Kidney (tissue), 22 donors: ENCODE measurements at places on chromosomes 7 and 10.
A peak's percentile ranks its signal among the peaks of the same experiment; 100 is the strongest.

DNA sequence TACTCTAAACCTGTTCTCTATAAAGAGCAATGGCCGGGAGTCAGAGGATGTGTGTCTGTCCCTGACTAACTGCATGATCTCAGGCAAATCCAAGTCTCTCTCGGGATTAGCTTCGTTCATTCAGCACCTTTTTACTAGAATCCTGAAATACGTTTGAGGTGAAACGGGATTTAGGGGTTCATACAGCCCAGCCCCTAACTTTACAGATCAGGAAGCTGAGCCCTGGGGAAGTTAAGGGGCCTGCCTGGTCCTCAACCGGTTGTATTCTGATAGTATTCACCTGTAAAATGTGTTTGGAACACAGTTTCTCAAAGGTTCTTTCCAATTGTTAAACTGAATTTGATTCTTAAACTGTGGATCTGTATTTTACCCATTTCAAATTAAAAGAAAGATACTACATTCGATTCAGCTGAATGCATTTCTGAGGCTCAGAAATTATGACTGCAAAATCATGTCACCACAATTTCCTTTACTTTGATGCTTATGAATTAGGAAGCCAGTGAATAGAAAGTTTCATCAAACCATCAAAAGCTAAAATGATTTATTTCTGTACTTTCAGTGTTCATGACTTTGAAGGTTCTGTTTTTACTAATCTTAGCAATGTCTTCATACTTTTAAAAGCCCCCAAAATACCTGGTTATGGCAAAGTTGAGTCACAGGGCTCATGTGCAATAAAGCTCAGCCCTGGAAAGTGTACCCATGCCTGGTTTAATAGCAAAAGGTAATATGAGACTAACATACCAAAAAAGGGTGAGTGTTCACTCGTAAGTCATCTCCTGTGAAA, 28.9 kb upstream of the EZH2 start:
- DNase-seq = no peak

DNA sequence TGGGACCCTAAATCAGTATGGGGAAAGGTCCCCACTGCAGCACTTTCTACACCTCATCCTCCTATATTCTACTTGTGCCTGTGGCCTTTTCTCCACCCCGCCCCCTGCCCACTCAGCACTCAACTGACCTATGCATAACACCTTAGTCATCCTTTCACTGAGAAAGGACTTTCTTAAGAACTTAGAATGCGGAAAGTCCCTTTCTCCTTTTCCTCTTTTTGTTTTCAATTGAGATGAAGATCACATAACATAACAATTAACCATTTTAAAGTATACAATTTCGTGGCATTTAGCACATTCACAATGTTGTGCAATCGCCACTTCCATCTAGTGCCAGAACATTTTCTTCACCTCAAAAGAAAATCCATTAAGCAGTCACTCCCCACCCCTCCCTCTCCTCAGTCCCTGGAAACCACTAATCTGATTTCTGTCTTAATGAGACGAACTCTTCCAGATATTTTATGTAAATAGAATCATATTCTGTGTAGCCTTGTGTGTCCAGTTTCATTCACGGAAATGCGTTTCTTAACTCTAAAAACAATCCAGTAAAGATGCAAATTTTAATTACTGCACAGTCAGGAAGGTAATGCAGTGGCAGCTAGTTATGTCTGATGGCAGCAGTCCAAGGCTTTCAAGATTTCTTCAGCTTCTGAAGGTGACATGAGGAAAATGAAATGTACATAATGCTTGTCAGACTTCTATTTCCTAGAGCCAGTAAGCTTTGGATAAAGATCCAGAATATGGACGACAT, 41.7 kb downstream of the FAS start:
- DNase-seq = peak; percentile 35

- peak; percentile 35 for DNase-seq
These were observed 15.1 kb upstream of the ZNF273 start for GRCh38 chr7:64887756-64888508.

DNA sequence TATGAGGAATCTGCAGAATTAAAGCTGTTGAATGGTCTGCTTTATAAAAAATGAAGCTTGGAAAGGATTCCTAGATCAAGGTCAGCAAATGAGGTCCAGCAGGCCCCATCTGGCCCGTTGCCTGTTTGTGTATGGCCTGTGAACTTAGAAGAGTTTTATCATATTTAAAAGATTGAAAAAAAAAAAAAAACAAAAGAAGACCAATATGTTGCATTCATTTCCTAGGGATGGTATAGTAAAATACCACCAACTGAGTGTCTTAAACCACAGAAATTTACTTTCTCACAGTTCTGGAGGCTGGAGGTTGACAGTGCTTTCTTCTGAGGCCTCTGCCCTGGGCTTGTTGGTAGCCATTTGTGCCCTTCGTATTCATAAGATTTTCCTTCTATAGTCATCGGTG, 109.2 kb downstream of the PPP1R3A start:
- DNase-seq = no peak

DNA sequence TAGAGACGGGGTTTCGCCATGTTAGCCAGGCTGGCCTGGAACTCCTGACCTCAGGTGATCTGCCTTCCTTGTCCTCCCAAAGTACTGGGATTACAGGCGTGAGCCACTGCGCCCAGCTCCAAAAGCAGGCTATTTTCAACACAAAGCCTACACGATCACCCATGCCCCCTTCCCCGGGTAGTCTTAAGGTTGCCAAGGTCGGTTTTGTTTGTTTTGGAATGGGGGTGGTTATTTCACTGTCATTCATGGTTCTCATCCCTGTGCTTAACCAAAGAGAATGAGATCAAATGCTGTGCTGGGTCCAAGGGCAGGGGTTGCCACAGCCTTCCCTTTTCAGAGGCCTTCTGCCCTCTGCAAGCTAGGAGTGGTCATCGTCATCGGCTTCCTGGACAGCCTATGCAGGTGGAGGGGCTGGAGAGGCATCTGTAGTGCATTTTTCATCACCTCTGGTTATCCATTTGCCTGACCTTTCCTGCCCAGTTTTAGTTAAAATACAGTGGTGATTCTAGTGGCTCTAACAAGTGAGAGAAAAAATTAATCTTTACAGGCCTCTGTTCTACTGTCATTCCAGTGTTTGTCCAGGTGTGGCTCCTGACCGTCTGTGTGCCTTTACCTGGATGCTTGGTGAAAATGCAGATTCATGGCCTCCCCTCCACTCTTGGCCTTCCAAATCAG, 11.4 kb downstream of the BLVRA start:
- no peak for DNase-seq

DNA sequence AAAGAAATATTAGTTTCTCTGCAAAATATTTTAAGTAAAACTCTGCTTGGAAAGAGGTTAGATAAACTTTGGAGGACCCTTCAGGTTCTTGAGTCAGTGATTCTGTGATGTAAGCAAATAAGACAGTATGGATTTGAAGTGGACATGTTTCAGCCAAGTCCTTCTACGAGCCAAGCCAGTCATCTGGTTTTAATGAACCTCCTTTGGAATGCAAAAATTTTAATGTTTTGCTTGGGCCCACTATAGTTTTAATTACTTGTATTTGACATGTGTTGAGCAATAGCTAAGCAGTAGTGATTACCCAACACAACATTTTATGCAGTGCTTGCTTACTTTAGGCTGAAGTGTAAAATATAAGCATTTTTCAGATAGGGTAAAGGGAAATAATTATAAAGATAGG, 296.3 kb upstream of the SEMA3D start:
- DNase-seq = no peak

- DNase-seq = no peak
These were observed 15.7 kb upstream of the RNF216 start for GRCh38 chr7:5797179-5797578.

DNA sequence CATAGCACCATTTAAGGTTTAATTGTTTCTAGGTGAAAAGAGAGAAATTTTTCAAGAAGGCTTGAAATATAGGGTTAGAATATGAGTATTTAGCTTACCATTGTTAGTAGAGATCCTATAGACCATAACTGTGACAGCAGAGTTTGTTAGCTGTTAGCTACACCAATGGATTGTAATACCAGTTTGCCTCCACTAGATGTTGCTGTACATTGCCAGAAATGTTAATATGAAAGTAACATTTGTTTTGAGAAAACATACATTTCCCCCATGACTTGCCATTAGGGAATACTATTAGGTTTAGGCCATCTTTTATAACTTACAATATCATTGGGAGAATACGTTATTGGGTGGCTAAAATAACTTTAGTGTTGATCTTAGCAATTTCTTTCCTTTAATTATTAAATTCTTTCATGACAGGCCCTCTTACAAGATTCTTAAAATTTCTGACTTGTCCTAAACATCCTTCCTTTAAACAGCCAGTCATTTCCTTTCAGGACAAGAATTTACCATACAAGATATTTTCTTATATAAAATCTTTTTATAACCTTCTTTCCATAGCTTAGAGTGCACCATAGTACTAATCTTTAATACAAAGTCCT, 39.5 kb downstream of the ZNF117 start:
- DNase-seq = no peak

DNA sequence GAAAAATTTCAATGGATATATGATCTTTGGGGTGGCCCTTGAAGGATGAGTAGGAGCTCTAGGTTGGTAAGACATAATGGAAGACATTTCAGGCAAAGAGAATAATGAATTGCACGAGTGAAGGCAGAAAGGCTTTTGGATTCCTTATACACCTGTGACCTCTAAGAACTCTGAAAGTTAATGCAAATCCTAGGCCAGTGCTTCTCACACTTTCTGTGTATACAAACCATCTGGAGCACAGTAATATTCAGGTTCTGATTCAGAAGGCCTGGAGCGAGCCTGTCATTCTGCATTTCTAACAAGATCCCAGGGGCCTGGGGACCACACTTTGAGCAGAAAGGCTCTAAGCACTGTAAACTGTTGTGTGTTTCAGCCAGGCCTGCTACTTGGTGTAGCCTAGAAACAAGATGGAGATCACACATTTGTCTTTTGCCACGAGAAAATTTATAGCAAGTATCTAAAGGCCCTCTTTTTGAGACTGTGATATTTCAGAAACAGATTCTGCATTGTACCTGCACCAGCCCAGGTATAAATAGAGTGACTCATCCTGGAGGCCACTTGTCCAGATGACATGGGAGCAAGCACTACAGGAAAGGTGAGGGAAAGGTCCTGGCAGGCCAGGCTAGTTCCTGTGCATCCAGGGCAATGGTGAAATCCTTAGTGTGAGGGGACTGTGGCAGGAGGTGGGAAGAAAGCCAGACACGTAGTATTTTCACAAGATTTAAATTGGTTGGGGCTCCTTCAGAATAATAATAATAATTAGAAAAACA, 24.4 kb downstream of the MRPS33 start:
- DNase-seq = no peak

DNA sequence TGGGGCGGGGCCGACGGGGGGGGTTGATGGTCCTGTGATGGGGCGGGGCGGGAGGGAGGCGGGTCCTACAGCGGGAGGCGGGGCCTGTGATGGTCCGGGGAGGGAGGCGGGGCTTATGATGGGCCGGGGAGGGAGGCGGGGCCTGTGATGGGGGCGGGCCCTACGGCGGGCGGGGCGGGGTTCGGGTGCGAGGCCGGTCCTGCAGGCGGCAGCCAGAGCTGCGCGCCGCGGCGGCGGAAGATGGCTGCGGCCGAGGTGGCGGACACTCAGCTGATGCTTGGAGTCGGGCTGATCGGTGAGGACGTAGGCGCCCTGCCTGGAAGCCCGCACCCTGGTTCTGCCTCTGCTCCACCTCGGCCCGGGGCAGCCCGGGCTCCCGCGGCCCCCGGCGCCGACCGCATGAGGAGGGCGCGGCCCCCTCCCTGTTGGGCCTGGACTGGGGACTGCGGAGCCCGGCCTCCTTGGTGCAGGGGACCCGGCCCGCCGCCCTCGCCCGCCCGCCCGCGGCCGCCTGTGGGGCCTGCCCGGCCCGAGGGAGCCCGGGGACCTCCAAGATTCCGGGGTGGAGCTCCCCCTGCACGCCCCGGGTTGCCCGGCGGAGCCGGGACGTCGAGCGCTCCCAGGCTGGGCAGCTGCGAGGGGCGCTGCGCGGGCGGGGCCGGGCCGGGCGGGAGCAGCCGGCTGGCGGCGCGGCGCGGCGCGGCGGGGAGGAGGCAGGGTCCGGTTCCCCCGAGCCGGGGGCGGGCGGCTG, at the start of gene DENND10:
Gene DENND10 (plus strand): TSS at position 211 of the 751 bp plus-strand sequence. CDS start 30 bp downstream, at position 241.
- DNase-seq = peak; percentile 91

- no peak for DNase-seq
These were observed 185.6 kb downstream of the C7orf25 start for GRCh38 chr7:42726066-42726785.

DNA sequence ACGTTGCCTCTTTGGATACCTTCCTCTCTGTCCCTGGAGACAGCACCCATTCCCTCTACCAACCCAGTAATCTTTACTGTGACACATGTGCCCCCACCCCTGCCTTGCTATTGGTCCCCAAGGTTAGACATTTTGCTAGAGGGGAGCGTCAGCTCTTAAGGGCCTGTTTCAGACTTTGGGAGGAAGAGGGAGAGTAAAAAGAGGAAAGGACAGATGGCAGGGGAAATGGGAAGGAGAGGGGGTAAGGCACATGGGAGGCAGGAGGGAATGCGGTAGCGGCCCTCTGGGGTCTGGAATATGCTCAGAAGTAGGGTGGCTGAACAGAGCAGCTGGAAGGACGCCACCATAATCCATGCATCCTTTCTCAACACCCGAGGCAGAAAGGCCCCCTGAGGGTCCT, 12.2 kb downstream of the BLNK start:
- DNase-seq = no peak
